Trophoblast cell (in vitro differentiated cells and primary cell): ENCODE measurements at places on chromosomes 11 and 22.

DNA sequence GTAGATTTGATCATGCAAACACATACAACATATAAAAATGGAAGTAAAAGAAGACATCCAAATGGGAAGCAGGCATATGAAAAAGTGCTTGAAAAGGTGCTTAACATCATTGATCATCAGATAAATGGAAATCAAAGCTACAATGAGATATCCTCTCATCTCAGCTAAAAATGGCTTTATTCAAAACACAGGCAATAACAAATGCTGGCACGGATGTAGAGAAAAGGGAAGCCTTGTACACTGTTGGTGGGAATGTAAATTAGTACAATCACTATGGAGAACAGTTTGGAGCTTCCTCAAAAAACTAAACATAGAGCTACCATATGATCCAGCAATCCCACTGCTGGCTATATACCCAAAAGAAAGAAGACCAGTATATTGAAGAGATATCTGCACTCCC lies 549 bp upstream of the TCN1 start:
- no peak for DNase-seq

- DNase-seq, result no peak
Measured at GRCh38 chr22:27730641-27731433, 70.7 kb downstream of the MN1 start.

DNA sequence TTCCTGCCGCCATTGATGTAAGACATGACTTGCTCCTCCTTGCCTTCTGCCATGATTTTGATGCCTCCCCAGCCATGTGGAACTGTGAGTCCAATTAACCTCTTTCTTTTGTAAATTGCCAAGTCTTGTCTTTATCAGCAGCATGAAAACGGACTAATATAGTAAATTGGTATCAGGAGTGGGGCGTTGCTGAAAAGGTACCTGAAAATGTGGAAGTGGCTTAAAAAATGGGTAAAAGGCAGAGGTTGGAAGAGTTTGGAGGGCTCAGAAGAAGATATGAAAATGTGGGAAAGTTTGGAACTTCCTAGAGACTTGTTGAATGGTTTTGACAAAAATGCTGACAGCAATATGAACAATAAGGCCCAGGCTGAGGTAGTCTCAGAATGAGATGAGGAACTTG lies 89.7 kb downstream of the RSF1 start:
- no peak for DNase-seq

- DNase-seq, result no peak
Measured at GRCh38 chr11:120516461-120517389, 5.2 kb downstream of the GRIK4 start.

- no peak for DNase-seq
Measured at GRCh38 chr11:118366287-118366686, 6.9 kb downstream of the UBE4A start.

DNA sequence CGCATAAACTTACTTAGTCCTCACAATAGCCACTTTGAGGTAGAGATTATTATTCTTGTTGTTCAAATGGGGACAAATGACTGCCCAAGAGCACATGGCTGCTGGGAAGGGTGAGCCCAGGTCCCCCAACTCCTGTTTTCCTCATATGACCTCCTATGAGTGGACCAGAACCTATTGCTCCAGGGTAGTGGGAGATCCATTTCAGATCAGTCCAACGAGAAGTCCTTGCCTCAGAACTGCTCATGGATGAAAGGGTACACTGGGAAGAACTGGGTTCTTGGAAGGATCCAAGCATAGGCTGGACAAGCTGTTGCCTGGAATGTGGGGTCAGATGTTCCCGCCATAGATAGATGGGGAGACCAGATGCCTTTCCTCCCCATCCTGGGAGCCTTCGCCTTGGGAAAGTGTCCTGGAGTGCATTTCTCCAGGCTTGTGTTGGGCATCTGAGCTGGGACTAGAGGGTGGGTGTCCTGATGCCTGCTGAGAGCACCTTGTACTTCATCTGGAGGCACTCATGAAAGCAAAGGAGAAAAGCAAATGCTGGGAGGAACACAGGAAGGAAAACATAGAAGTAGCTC lies 146.3 kb upstream of the B3GAT1 start:
- no peak for DNase-seq
